AG08396 (cell line): ENCODE measurements at places on chromosomes 11 and 22.
A peak's percentile ranks its signal among the peaks of the same experiment; 100 is the strongest.

DNA sequence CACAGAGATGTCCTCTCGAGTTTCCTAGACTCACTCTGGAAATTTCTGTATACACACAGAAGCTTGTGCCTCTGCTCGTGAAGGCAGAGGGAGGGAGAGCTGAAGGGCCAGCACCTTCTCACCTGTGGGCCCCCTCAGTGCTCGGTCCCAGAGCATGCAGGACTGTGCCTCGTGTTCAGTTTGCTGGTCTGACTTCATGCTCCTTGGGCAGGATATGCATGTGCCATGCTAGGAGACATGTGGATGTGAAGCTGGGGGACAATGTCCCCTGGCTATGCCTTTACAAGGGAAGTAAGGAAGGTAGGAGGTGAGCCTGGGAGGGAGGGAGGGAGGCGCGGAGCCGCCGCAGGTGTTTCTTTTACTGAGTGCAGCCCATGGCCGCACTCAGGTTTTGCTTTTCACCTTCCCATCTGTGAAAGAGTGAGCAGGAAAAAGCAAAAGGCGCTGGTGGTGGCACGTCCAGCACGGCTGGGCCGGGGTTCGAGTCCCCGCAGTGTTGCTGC, 22.6 kb downstream of the NEAT1 start:
- no peak for DNase-seq

DNA sequence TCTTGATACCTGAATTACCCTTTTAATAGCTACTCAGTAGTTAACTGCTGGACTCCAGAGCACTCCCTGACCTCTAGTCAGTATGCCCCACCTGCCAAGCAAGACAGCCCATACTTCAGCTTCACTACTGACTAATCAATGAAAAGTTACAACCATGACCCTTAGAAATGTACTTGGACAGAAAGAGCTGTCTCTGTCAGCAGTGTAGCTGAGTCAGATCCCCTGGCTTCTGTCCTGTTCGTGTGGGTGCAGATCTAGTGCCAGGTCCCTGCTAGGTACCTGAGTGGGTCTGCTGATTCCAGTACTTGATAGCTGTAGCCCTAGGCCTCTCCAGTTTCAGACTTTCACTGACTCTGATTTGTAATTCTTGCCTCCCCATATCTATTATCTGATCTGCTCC, 265.8 kb upstream of the POU2AF2 start:
- no peak for DNase-seq

DNA sequence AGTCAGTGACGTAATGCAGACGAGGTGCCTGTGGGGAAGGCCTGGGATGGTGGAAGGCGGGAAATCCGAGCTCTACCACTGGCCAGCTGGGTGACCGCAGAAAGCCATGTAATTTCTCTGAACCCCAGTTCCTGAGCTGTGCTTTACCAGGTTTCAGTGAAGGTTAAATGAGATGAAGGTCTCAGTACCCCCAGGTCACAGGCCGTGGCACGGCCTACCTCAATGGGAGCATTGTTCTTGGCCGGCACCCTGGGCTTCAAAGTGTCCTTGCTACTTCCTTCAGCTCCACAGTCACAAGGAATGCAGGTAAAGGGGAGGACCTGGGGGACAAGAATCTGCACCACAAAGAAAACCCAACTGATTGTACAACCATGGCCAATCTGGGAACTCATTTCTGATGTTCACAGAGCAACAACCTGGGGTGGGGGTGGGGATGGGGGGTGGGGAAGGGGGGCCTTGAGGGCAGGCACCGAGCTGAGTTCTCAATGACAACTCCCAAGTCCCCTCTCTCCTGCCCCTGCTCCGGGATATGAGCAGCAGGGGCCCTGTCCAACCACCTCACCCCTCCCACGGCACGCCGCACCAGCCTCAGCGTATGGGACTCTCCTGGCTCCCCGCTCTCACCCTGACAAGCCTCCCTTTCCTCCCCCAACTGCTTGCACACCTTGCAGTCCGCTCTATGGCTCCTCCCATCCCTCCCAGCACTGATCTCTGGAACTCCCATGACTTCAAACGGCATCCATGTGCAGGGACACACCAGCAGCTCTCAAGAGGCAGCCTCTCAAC, 59.1 kb upstream of the ARFGAP3 start:
- DNase-seq, result no peak

- DNase-seq, result no peak
Measured at GRCh38 chr11:83035070-83035854, 36.4 kb downstream of the RAB30 start.

GRCh38 chr11:83257761-83258168, 28.4 kb downstream of the CCDC90B start:
- DNase-seq, result peak; percentile 43

DNA sequence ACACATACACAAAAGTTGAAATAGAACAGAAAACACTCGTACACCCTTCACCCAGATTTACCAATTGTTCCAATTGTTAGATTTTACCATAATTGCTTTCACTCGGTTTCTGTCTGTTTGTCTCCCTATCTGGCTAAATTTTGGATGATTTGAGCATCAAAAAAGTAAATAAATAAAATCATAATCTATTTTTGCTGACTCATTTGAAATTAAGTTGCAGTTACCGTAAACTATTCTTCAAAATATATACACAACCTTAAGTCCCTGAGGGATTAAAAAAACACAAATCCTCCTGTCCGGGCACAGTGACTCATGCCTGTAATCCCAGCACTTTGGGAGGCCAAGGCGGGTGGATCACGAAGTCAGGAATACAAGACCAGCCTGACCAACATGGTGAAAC, 81.3 kb upstream of the SYT9 start:
- DNase-seq, result no peak

DNA sequence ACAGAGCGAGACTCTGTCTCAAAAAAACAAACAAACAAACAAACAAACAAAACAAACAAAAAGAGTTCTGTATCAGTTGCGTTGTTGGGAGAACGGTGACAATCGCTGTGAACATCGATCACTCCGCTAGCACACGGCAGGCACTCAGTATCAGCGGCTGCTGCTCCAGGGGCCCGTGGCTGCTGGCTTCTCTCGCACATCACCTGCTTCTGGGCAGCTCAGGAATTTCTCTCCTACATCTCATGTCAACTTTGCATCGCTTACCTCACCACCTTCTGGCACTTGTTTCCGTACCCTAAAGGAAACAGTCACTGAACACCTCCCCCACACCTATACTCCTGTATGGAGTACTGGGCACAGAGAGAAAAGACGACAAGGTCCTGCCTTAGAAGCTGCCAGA, 70.3 kb upstream of the WNT7B start:
- DNase-seq, result no peak

GRCh38 chr11:9748361-9748970, 84.6 kb downstream of the SWAP70 start:
- peak; percentile 81 for DNase-seq

- peak; percentile 75 for DNase-seq
Measured at GRCh38 chr11:5204787-5205186, 4.3 kb upstream of the OR51V1 start.

- DNase-seq, result no peak
Measured at GRCh38 chr11:66976925-66977324, 1.8 kb downstream of the C11orf86 start.
